ENCODE measurements at places on chromosomes 16 and 17.

GRCh38 chr16:56424791-56425438 is 430 bp downstream of the AMFR start:
- DNase-seq: peak; percentile 30

DNA sequence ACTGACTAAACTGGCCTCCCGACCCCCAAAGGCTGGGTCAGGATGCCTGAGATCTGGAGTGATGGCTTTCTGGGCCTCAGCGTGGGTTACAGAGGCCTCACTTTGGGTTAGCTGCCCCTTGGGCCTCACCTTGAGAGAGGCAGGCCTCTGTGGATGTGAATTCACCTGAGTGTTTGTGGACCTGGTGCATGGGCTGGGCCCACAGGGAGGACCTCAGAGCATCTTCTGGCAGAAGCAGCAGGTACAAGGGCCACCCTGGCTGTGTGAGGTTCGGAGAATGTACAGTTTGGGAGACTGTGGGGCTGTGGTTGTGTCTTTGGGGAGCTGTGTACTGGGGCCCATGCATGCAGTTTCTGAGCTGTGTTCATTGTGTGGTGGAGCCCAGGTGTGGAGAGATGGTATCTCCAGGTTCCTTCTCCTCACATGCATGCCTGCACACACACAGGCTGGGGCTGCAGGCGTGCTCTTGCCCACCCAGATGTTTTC is 18.3 kb downstream of the RARA start:
- DNase-seq: no peak

GRCh38 chr16:66175636-66176035 is 190.9 kb upstream of the CDH5 start:
- no peak for DNase-seq

- DNase-seq: no peak
Observed at GRCh38 chr16:48367441-48368049, 17.7 kb downstream of the SIAH1 start.

- DNase-seq: no peak
Observed at GRCh38 chr17:57730026-57730701, 14.9 kb downstream of the CCDC182 start.

- no peak for DNase-seq
Observed at GRCh38 chr17:29016345-29017210, 10.7 kb upstream of the SEZ6 start.

DNA sequence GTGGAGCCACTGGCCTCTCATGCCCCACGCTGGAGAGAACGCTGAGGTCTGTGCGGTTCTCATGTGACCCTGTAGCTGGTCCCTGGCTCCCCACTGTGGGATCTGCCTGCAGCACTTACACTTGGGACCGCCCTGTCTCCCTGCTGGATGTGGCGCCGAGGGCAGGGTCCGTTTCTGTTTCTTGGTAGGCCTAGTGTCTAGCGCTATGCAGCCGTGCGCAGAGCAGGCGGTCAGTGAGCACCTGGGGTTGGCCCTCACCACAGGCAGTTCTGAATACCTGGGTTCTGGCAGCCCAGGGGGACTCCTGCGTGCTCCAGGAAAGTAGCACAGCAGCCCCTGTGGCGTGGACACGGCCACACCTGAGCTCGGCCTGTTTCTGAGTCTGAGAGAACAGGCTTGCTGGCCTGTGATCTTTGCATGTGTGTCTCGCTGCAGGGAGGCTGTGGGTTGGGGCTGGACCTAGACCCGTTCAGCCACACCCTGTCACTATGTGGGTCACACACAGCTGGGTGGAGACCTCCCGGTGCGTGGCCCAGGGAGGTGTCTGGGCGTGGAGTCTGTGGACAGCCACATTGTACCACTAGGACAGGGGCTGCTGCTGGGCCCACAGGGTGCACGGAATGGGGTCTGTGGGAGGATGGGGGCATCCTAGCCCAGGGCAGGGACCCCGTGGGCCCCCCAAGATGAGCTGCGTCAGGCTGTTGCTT is 2.8 kb downstream of the CAPN15 start:
- DNase-seq: no peak

DNA sequence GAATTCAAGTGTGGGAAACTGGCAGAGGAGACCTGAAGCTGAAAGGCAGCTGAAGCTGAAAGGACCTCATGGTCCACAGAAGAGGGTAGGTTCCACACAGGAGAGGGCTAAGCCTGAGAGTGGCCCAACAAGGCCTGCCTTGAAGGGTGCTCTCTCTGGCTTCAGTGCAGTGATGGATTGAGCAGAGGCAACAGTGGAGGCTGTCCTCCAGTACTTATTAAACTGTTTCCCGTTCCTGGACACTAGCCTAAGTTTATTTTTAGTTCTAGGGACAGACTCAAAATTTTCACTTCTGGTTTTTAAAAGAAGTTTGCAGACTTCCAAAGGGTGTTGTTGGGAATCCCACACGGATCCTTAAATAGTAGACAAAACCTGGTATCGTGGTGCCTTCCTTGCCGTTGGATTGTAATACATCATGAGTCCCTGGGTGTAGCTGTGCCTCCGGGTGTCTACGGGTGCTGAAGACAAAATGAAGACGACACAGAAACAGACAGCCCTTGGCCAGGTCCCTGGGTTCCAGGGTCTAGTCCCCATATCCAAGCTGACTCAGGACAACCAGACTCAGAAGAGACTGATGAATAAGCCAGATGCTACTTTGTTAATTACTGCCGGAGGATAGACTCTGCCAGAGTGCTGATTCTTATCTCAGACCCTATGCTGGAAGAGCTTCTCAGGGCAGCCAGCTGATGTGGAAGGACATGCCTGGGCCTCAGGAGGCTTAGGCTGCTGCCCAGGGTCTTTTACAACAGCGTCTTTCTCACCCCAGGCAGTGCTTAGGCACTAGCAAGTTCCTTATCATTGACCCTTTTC is 7.1 kb upstream of the CMTM4 start:
- no peak for DNase-seq

DNA sequence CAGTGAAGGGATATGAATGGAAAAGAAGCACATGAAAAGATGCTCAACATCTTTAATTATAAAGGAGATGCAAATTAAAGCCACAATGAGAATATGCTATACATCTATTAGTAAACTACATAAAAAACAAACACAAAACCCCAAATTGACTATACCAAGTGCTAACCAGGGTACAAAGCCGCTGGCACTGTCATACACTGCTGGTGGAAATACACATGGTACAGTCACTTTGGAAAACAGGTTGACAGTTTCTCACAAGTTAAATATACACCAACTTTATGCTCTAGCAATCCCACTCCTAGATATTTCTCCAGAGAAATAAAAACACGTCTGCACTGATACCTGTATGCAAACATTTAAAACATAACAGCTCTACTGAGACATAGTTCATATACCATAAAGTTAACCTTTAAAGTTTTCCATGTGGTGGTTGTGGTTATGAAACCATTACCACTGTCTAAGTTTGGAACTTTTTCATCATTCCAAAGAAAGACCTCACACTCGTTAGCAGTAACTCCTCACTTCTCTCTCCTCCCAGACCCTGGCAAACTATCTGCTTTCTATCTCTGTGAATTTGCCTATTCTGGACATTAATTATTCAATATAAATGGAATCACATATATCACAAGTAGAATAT is 42.7 kb downstream of the ADGRG5 start:
- no peak for DNase-seq

DNA sequence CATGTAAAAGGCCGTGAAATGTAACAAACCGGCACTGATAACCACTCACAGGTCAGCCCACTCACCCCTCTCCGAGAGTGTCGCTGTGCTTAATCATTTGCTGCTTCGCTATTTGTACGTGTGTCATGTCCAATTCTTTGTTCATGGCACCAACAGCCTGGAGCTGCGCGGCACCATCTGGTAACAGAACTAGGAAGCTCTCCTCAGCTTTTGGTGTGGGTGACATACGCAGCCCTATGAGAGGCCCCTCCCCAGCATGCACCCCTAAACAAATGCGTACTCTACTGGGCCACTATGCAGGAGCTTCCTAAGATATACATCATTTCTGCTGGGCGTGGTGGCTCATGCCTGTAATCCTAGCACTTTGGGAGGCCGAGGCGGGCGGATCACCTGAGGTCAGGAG is 2.3 kb upstream of the PECAM1 start:
- DNase-seq: no peak

- no peak for DNase-seq
Observed at GRCh38 chr17:48095611-48096010, 5.7 kb downstream of the CBX1 start.

- no peak for DNase-seq
Observed at GRCh38 chr17:57772774-57773173, 27.7 kb upstream of the CCDC182 start.

DNA sequence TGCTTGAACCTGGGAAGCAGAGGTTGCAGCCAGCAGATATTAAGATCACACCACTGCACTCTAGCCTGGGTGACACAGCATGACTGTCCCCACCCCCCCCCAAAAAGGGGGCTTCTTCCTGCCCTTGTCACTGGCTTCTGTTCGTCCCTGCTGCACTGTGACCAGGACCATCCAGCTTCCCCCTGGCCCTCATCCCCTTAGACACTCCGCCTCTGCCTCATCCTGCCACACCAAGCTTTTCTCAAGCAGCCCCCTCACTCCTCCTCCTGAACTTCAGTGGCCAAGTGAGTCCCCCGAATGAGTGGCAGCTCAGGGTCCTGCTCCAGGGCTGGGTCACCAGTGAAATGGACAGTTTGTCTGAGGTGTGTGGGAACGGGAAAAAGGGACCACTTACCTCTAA is 177.3 kb downstream of the CPPED1 start:
- no peak for DNase-seq

DNA sequence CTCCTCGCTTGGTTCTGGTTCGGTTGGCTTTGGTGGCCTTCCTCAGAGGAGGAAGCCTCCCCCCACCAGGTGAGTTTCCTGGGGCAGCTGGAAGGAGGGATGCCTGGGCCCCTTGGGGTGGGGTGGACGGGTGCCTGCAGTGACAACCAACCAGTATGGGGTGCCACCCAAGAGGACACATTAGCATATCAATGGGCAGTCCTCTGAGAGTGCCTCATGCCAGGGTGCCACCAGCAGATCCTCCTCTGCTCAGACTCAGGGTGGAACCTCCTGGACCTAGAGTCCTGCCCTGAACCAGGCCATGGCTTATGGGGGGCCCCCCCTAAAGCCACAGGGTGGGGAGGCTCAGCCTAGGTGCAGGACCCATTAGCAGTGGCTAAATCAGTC is 2.7 kb downstream of the PPP1R1B start:
- DNase-seq: no peak

DNA sequence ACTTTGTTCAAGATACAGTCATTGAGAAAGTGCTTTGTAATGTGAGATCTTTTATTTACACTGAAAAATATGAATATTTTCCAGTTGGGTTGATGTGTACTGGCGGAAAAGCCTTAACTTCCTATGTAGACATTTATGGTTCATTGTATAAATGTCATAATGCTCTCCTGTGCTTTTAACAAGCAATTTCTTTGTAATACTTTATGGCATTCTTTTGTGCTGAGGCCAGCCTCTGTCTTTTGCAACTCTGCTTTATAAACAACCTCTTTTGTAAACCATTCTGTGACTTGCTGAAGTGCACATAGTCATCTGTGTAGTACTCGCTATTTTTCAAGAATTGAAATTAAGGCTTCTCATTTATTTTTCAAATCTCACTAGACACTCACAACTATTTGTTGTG is 291.2 kb downstream of the CDH11 start:
- DNase-seq: no peak

- DNase-seq: no peak
Observed at GRCh38 chr17:18233803-18234518, 8.5 kb downstream of the LLGL1 start.

DNA sequence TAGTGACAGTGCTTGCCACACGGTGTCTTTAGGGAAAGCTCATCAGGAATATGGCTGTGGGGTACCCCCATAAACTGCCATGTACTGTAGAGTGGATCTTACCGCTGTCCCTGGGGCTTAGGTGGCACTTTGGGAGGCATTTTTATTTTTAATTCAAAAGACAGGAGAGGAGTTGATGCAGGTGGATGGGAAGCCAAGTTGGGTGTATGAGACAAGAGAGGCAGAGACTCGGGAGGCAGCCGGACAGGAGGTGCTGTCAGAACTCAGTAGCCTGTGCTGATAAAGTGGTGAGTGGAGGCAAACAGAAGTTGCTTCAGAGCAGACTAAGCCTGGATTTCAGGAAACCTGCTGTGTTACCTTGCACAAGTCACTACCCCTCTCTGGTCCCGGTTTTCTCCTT is 185.9 kb downstream of the TMEM132E start:
- DNase-seq: no peak

DNA sequence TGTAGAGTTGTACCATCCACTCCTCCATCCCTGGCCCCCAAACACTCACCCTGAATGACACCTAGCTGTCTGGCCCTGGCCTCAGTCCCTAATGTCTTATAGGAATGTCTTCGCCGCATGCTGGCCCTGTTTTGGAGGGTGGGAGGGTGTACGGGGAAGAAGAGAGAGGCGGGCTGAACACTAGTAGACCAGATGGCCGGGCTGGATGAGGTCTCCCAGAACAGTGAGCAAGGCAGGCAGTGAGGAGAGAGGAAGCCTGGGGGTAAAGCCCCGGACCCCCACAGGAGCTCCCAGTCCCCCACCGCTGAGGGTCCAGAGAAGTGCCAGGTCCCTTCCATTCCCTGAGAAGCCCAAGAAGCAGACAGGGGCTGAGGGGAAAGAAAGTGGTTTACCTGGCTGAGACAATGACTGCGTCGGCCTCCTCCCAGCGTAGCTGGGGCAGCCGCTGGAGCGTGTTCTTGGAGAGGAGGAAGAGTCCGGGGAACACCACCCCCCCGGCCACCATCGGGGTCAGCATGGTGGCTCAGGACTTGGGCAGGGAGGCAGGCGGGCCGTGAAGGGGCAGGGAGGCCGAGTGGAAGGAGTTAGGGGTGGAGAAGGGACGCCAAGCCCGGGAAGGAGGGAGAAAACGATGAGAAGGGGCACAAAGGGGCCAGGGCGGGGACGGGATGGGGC is 923 bp downstream of the TLCD3B start:
- DNase-seq: no peak

DNA sequence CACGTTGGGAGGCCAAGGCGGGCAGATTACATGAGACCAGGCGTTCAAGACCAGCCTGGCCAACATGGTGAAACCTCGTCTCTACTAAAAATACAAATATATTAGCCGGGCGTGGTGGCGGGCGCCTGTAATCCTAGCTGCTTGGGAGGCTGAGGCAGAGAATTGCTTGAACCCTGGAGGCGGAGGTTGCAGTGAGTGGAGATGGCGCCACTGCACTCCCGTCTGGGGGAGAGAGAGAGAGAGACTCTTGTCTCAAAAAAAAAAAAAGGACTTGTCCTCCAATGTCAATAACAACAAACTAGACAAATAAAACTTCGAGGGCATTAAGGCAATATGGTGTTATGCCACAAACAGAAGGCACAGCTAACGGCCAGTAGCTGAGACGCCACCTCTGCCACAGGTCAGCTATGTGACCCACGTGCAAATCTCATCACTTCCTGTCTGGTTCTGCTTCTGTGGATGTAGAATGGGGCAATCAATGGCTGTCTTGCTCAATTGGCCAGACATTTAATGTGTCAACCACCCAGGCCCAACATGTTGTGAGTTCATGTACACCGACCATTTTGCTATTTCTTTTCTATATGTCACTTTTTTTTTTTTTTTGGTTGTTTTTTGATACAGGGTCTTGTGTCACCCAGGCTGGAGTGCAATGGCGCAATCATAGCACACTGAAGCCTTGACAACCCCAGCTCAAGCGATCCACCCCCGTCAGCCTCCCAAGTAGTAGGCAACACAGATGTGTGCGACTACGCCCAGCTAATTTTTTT is 834 bp upstream of the TXNDC11 start:
- DNase-seq: no peak

- peak; percentile 31 for DNase-seq
Observed at GRCh38 chr17:67365738-67366192, 612 bp downstream of the PSMD12 start.
